ENCODE measurements at places on chromosomes 2 and 18.

DNA sequence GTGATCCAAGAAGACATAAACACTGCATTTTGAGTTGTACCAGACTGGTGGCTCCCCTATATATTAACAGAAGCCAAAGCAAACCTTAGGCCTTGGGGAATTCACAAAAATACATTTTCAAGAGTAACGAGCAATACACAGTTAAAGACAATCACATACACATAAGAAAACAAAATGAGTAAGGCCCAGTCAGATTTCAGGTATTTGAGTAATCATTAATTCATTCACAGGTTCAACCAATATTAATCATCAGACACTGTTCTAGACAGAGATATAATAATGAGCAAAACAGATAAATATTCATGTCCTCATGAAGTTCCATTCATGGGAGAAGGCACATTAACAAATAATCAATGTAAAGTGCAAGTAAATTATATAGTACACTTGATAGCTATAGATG, 9.6 kb downstream of the STPG4 start:
- no peaks in the 10 kb centered on the region for H3K27me3 ChIP-seq
- H3K27ac ChIP-seq = no peak overlapping the region
- no peak for DNase-seq
- peaks cover 43% of the 10 kb centered on the region for H3K36me3 ChIP-seq
- no peak overlapping the region for H3K4me3 ChIP-seq

GRCh38 chr2:120785228-120785966, 49.7 kb downstream of the GLI2 start:
- no peak overlapping the region for H3K4me3 ChIP-seq
- no peak for DNase-seq
- no peaks in the 10 kb centered on the region for H3K4me1 ChIP-seq
- no peaks in the 10 kb centered on the region for H3K36me3 ChIP-seq
- H3K27me3 ChIP-seq = no peaks in the 10 kb centered on the region
- H3K27ac ChIP-seq = no peak overlapping the region

GRCh38 chr2:149005471-149006077, 32.9 kb upstream of the LYPD6B start:
- no peak overlapping the region for H3K27ac ChIP-seq
- H3K36me3 ChIP-seq = peaks cover 17% of the 10 kb centered on the region

DNA sequence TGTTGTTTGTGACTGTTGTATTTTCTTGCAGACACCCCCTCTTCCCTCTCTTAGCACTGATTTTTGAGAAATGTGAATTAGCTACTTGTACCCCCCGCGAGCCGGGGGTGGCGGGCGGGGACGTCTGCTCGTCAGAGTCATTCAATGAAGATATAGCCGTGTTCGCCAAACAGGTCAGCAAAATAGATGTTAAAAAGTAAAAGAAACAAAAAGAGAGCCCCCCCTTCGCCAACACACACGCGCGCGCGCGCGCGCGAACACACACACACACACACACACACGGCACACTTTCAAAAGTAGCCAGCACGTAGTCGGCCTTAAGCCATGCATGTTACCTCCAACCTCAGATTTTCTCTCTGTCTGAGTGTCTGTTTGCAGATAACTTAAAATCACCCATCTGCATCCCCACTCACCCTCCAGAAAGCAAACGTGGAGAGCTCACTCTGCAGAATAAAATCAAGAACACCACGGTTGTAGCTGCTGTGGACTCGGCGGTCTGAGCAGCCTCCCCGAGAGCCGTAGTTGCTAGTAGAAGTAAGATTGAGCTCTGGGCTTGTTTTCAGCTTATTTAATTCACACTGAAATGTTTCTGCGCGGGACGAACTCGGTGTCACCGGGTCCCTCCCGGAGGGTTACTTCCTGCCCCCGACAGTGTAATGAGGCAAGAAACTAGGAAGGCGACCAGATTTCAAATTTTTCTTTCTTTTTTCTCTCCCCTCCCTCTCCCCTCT, 5.1 kb downstream of the MEIS1 start:
- H3K4me1 ChIP-seq = peaks cover 22% of the 10 kb centered on the region
- H3K27ac ChIP-seq = peak overlapping the region; percentile 88

DNA sequence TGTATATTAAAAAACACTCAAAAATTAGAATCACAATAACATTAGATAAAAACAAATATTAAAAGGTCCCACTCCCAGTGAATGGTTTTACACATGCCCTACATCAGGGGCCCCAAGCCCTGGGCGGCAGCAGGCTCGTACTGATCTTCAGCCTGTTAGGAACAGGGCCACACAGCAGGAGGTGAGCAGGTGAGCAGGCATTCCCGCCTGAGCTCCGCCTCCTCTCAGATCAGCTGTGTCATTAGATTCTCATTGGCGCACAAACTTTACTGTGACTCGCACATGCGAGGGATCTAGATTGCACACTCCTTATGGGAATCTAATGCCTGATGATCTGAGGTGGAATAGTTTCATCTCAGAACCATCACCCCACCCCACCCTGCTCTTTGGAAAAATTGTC, 74.2 kb downstream of the MBD2 start:
- H3K4me1 ChIP-seq = peaks cover 18% of the 10 kb centered on the region
- no peak overlapping the region for H3K4me3 ChIP-seq
- H3K27ac ChIP-seq = no peak overlapping the region
- H3K27me3 ChIP-seq = no peaks in the 10 kb centered on the region
- DNase-seq = no peak

DNA sequence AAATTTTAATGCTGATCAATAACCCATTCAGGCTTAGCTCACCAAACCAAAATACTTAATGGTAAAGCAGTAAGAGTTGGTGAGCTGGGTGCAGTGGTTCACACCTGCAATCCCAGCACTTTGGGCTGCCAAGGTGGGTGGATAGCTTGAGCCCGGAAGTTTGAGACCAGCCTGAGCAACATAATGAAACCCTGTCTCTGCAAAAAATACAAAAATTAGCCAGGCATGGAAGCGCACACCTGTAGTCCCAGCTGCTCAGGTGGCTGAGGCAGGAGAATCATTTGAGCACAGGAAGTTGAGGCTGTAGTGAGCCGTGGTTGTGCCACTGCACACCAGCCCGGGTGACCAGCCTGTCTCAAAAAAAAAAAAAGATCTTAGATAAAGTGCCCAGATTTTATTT, 35.7 kb upstream of the MPP4 start:
- H3K36me3 ChIP-seq = peaks cover 26% of the 10 kb centered on the region
- no peak overlapping the region for H3K27ac ChIP-seq
- no peaks in the 10 kb centered on the region for H3K4me1 ChIP-seq
- H3K4me3 ChIP-seq = no peak overlapping the region
- no peaks in the 10 kb centered on the region for H3K27me3 ChIP-seq

DNA sequence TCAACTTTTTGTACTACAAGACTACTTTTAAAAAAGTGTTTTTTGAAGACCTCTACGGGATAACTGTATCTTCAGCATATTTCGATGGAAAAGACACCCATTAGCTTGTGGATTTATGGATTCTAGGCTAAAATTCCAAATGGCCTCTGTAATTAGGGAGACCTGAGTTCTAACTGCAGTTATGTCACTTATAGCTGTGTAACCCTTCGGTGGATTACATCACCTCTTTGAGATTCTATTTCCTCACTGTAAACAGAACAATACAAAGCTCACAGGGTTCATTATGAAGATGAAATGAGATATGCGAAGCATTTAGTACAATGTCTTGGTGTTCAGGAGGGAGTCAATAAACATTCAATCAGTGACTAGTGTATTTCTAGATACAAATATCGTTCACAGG, 24.2 kb downstream of the LMAN2L start:
- H3K4me3 ChIP-seq = no peak overlapping the region
- H3K27me3 ChIP-seq = no peaks in the 10 kb centered on the region
- H3K4me1 ChIP-seq = peaks cover 4% of the 10 kb centered on the region
- no peak overlapping the region for H3K27ac ChIP-seq
- H3K36me3 ChIP-seq = peaks cover 42% of the 10 kb centered on the region

GRCh38 chr2:209121691-209122090, 302.2 kb upstream of the MAP2 start:
- H3K4me1 ChIP-seq = peaks cover 3% of the 10 kb centered on the region
- H3K4me3 ChIP-seq = no peak overlapping the region
- H3K36me3 ChIP-seq = no peaks in the 10 kb centered on the region
- no peak for DNase-seq
- no peak overlapping the region for H3K27ac ChIP-seq
